ENCODE measurements at places on chromosomes 12 and 14.

GRCh38 chr12:92871116-92871515, 58.0 kb downstream of the EEA1 start:
- DNase-seq: no peak

GRCh38 chr12:7629465-7629864, 36.2 kb downstream of the APOBEC1 start:
- DNase-seq: no peak

- no peak for DNase-seq
Observed at GRCh38 chr12:27052742-27053141, 29.6 kb downstream of the C12orf71 start.

- DNase-seq: no peak
Observed at GRCh38 chr12:46473634-46474329, 101.2 kb upstream of the SLC38A2 start.

DNA sequence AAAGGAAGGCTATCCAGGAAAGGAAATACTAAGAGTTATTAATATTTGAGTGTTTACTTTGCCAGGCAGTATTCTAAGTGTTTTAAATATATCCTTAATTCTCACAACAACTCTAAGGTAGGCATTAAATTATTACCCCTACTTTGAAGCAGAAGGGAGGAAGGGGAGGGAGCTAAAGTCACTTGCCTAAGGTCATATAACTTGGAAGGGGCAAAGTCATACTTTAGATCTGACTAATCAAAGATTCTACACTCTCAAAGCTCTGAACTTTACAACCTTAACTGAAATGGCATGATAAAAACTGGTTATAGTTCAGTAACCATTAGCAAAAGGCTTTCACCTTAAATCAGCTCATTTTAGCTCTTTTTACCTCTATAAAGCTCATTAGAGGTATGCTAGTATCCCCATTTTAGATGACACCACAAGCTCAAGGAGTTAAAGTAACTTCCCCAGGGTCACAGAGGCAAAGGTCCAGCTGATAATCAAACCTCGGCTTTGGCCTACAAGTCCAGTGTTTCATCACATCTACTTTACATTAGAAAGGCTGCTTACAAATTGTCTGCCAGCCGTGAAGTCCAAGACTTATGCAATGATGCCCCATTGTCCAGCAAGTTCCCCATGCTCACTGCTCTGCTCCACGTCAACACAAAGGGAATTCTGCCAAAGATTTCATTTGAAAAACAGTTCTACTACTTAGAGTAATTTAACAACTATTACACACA, 223.9 kb downstream of the MED13L start:
- no peak for DNase-seq

Measured in activated T-cell treated with anti-CD3 and anti-CD28 coated beads for 24 hours (primary cell).